ENCODE measurements at places on chromosomes 16 and 17. TPM values are rescaled to one million over a fixed set of nuclear protein-coding genes. Genes with fewer than 3 reads are reported as not detected.

- no peak for DNase-seq
Observed at GRCh38 chr16:80283466-80284392, 257.1 kb upstream of the DYNLRB2 start.

GRCh38 chr16:28164140-28164539 lies 47.6 kb downstream of the XPO6 start:
- DNase-seq: no peak

GRCh38 chr17:4436846-4437245 lies 3.1 kb downstream of the SPNS3 start:
- DNase-seq: no peak

DNA sequence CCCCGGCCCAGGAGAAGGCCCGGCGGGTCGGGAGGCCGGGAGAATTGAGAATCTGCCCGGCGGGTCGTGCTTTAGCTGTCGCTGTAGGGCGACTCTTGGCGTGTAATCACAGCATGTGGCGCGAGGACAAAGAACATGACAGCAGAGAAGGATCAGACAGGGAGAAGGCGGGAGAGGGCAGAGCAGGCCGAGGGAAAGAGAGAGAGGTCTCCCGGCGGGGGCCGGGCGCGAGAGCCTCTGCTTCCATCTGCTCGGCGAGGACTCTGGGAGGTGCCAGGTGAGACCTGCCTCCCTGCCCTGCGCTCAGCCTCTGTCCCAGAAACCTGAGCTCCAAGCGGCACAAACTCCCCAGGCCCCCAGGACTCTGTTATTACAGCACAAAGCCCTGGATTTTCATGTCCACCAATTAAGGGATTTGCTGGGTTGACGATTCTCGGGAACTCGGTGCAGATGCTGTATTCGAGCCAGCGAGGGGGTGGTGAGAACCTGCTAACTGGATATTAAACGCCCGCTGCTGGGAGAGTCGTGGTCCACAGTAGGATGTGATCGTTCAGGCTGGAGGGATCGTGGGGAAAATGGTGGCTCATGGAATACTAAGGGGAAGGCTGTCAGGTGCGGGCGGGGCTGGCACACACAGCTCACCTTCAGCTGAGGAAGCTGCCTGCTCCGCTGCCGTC lies 172.0 kb upstream of the CIBAR2 start:
- DNase-seq: peak; percentile 80

- no peak for DNase-seq
Observed at GRCh38 chr16:57647136-57647875, 18.9 kb downstream of the ADGRG1 start.

- DNase-seq: peak; percentile 3
Observed at GRCh38 chr16:14600164-14600563, 29.9 kb downstream of the PARN start.

- DNase-seq: peak; percentile 22
Observed at GRCh38 chr17:30379303-30379902, 676 bp downstream of the CPD start.

DNA sequence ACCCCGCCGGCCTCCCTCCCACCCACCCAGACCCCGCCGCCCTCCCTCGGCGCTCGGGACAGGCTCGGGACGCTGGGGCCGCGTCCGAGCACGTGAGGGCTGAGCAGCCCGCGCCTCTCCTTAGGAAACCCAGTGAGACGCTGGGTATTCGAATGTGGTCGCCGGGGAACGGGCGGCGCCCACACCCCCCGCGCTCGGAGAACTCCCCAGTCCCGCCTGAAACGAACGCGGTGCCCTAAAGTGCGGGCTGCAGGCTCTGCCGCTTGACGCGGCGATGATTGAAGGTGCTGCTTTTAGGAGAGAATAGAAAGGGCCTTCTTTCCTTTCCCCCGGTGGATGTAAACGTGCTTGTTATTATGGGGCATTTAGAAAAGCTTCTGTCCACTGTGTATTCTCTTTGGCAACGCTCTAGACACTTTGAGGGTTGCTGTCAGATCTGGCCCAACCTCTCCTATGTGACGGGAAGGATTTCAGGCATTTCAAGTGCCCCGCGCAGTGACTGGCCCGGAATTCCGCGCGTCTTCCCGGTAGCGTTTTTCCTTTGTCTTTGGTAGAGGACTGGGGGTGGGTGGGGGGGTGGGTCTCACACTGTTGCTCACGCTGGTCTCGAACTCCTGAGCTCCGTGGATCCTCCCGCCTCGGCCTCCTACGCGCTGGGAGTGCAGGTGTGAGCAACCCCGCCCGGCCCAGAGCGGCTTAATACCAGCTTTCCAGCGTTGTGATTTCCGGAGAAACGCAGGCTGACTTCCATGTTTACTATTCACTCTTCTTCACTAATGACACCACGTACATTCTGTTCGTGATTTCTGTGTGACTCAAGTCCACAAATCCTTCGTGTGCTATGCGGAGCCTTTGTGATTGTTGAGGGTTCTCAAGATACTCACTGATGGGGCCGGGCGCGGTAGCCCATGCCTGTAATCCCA lies 21.8 kb upstream of the FOXK2 start:
- DNase-seq: peak; percentile 55

DNA sequence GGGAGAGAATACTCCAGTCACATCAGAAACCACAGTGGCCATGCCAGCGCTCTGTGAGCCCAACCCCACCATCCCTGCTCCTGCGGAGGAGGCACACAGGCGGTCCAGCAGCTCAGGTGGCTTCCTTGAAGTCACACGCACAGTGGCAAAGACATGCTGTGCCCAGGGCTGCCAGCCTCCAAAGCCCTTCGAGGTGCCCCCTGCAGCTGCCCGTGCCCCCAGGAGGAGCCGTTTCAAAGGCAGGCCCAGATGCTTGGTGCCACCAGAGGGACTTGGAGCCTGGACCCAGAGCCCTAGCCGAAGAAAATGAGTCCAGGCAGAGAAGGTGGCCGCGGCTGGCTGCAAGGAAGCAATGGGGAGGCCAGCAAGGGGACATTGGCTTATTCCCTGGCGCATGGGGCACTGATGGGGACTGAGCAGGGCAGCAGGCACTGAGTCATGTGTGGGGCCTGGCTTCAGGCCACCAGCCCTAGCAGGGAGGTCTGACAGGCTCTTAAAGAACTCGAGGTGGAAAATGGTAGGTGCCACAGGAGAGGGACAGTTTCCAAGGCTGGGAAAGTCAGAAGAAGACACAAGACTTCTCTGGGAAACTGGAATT lies 17.2 kb upstream of the CACNG1 start:
- no peak for DNase-seq

GRCh38 chr17:34800661-34801060 lies 160.6 kb downstream of the CCT6B start:
- DNase-seq: no peak

DNA sequence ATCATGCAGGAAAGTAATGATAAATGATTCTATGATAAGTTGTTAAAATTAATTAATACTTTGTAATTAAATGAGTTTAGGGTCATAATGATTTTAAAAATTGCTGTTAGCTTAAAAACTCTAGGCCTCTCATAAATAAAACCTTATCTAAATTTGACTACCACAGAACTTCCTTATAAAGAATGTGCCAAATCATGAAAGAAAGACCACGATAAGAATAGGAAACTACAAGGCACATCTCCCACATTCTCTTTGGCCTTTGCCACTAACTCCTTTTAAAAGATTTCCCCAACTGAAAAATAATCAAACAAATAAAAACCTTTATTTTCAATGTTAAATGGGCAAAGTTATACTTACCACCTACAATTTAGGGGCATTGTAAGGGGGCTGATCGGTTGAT lies 164.6 kb upstream of the C17orf78 start:
- no peak for DNase-seq

DNA sequence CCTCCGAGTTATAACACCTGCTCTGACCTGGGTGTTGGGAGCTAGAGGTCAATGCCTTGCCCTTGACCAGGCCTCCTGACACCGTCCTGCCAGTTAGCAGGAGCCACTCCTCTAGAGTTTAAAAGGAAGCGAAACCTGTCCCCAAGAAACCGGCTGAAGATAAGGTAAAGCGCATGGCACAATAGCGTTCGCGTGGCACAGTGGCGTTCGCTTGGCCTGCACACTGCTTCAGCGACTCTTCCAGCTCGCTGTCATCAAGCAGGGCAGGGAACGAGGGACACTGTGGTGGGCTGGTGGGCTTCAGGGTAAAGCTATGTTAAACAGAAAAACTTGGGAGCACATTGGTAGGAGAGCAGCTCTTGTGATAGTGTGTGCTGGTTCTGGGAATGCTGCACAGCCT lies 28.2 kb upstream of the ETV4 start:
- no peak for DNase-seq

DNA sequence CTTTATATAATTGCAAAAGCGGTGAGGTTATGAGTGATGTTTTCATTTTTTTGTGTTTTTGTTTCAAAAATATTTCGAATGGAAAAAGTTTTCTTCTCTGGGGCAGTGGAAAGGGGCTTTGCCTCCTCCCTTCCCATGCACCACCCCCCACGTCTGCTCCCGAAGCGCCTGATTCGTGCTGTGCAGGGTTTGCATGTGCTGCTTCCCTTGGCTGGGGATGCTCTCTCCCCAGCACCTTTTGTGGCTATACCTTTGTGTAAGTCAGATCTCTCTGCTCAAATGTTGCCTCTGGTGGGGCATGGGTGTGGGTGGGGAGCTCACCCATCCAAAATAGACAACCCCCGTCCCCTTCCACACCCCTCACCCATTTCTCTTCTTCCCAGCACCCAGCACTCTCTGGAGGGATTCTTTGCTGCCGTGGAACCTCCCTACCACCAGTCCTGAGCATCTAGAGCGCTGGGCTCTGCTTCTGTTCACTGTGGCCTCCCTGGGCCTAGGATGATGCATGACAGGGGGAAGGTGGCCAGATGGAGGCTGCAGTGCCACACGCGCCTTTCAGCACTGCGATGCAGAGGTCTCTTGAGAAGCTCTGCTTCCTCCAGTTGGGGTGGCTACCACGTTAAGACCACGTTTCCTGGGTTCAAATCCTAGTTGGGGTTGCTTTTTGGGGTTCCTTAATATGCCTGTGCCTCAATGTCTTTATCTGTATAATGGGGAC lies 71.2 kb downstream of the IRF8 start:
- no peak for DNase-seq

DNA sequence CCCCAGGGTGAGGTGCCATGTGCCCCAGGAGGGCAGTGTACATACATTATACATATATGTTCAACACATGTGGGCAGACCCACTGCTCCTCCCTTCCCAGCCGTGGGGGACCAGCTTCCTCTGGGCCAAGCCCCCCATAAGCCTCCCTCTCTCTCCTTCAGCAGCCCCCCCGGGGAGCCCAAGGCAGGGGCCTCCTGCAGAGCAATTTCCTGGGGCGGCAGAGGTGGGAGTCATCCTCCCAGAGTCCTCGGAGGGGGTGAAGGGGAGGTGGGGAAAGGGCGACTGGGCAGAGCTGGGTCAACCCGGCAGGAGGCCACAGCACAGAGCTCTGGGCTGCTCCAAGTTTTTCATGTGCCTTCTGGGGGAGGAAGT lies 235.1 kb downstream of the ZNF423 start:
- DNase-seq: no peak

- DNase-seq: no peak
Observed at GRCh38 chr17:77496831-77497577, 356.2 kb downstream of the SEC14L1 start.

TUBG1 gene
- total RNA-seq: 102 TPM

RNF157 gene
- 4.4 TPM for total RNA-seq

NFATC3 gene
- 26.9 TPM for total RNA-seq

KRT33A gene
- total RNA-seq: not detected

CD300C gene
- not detected for total RNA-seq

NKD1 gene
- total RNA-seq: not detected

ZFHX3 gene
- total RNA-seq: 1.5 TPM

CYGB gene
- total RNA-seq: 3.3 TPM

PRSS36 gene
- total RNA-seq: 0.06 TPM

Data from G401 (cell line).